ENCODE measurements at places on chromosomes 12 and 14. TPM values are rescaled to one million over a fixed set of nuclear protein-coding genes. Genes with fewer than 3 reads are reported as not detected.
A peak's percentile ranks its signal among the peaks of the same experiment; 100 is the strongest.

DNA sequence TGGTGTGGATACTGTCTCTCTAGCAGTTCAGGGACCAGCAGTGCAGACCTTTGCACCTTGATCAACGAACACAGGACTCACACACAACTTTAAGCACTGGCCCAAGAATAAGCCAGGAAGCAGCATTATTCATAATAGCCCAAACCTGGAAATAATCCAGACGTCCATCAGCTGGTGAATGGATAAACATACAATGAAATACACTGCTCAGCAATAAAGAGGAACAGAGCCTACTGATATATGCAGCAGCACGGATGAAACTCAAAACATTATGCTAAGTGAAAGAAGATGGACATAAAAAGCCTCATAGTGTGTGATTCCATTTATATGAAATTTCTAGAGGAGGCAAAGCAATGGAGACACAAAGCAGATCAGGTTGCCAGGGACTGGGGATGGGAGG lies 303.9 kb upstream of the FKBP4 start:
- DNase-seq = no peak

DNA sequence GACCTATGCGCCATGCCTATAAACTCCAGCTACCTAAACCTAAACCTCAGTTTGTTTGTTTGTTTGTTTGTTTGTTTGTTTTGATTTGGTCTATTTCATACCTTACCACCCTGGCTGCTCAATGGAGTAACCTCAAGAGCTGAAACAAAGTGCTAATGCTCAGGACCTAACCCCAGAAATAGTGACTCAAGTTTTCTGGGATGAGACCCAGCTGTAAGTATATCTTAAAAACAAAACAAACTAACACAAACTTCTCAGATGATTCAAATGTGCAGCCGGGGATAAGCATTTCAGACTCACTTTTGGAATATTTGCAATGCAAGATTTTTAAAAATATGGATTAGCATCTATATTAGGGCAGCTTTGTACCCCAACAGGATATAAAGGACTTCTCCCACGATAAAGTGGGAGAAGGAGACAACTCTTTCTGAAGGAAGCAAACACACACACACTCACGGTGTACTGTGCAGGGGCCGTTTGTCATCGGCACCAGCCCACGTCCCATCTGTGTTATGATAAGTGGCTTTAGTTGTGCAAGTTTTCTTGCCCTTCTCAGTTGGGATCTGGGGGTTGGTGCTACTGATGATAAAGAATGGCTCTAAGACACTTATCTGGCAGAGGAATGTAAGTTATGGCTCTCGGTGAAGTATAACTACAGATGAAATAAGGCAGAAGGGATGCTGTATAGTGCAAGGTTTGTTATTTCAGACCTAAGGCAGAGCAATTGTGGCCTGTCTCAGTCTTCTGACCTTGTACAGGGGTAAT lies 516.7 kb upstream of the TMEM132C start:
- no peak for DNase-seq

CLEC4D gene
- not detected for total RNA-seq

- no peak for DNase-seq
Observed at GRCh38 chr12:117402363-117402762, 40.9 kb upstream of the NOS1 start.

GRCh38 chr12:131123817-131124216 lies 170.1 kb downstream of the ADGRD1 start:
- DNase-seq = no peak

- DNase-seq = no peak
Observed at GRCh38 chr12:22250762-22251161, 83.7 kb downstream of the ST8SIA1 start.

DNA sequence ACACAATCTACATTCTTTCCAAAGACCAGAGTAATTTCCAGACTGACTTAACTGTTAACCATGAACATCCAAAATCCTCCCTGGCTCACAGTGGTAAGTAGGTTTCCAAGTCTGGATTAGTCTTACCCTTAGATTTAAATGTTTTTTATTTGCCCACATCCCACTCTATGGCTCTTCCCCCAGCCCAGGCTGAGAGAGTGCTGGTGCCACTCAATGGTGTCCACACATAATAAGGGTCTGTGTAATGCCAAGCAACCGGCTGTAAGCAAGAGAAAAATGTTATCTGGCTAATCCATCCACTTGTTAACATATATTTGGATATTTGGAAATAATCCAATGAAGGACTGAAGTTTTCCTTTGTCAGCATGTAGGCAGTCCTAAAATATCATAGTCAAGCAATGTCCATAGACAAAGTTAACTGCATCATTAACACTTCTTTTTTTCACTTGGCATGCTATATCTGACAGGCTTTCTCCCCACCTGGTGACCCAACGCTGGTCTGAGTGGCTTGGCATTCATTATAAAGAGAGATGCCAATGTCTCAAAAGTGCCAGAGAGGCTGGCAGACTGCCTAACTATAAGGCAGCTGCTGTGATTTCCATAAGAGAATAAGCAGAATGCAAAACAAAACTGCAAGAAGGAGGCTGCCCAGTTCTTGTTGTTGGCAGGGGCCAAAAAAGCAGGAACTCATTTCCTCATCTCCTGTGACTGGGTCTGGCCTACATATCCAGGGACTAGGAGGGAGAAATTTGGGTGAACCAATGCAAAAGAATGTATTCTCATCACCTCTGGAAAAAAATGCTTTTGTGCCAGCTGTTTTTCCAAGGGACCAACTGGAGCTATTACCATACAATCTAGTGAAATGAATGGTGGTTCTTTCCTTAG lies 13.9 kb upstream of the HOXC13 start:
- no peak for DNase-seq

GRCh38 chr14:102046337-102047278 lies 40.2 kb downstream of the HSP90AA1 start:
- DNase-seq = peak; percentile 43

GRCh38 chr14:50602035-50602434 lies 42.1 kb downstream of the ATL1 start:
- no peak for DNase-seq

DNA sequence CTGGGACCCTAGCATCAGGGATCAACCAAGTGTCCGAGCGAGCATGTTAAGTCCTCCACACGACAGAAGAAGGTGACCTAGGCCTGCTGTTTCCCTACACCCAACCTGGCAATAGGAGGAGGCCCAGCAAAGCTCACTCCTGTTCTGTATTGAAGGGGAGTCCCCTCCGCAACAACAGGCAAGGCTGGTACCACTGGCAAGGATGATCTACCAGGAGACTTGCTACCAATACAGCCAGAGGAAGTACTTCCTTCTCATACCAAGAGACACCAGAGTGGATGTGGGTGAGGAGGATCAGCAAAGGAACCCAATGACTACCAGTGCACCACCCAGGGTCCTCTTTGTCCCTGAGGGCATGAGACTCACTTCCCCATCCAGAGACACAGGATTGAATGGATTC lies 4.9 kb downstream of the KLRC1 start:
- no peak for DNase-seq

- DNase-seq = no peak
Observed at GRCh38 chr12:72134246-72135020, 137.7 kb upstream of the TRHDE start.

DNA sequence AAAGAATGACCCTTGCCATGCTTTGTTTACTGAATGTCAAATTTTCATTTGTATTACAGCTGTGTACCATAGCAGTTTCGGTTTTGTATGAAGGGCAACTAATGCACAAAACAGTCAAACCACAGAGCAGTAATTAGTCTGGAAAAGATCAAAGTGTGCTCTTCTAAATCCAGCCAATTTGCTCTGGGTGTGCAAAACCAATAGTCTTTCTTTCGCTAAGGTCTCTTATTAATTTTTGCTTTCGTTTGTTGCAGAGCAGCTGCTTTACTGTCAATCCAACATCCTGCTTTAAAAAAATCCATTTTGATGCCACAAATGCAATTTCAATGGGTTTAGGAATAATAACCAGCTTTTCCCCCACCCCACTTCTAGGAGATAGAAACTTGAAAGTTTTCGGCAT lies 114.2 kb downstream of the BRMS1L start:
- DNase-seq = no peak

GRCh38 chr12:18942669-18943068 lies 186.9 kb upstream of the PLEKHA5 start:
- DNase-seq = no peak

DNA sequence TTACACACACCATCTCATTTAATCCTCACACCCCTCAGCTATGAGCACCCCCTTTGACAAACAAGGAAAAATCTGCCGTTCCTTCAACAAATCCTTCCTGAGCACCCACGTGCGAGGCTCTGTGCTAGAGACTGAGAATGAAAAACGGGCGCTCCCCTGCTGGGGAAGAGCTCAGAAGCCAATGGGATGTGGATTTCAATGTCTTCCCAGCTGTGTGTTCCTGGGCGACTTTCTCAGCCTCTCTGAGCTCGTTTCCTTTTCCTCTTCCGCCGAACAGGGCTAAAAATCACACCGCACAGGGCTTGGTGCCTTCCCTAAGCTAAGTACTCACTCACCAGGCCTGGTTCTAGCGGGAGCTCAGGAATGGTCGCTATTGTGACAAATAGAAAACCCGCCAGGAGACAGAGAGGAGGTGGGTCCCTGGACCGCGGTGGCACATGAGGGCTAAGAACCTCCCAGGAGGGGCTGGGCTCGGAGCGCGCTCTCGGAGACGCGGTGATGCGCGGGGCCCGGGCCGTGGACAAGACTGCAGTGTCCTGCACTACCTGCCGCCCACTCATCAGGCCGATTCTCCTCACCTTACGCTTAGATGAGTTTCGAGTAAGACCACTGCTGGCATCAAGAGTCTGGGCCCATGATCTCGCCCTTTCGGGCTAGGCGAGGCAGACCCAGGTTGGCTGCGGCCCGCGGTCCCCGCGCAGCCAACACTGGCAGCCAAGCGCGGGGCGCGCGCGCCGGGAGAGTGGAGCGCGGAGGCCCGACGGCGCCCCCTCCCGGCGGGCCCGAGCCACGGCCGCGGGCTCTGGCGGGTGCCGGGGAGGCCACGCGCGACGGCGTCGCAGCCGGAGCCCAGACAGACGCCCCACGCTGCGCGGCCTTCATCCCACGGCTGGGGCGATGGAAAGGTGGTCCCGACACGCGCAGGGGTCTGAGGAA lies 17.0 kb downstream of the ZDHHC22 start:
- peak; percentile 53 for DNase-seq

ZFP36L1 gene
- total RNA-seq = 289 TPM

IL31 gene
- not detected for total RNA-seq

Data from neural crest cell (in vitro differentiated cells).